H54 (cell line): ENCODE measurements at places on chromosomes 7 and 10.

- no peak for DNase-seq
These were observed 180.6 kb upstream of the CHRM2 start for GRCh38 chr7:136687693-136688322.

- no peak for DNase-seq
These were observed 292.4 kb downstream of the GATA3 start for GRCh38 chr10:8346861-8347260.

- DNase-seq, result no peak
These were observed 19.9 kb downstream of the SLC29A3 start for GRCh38 chr10:71338728-71339495.

DNA sequence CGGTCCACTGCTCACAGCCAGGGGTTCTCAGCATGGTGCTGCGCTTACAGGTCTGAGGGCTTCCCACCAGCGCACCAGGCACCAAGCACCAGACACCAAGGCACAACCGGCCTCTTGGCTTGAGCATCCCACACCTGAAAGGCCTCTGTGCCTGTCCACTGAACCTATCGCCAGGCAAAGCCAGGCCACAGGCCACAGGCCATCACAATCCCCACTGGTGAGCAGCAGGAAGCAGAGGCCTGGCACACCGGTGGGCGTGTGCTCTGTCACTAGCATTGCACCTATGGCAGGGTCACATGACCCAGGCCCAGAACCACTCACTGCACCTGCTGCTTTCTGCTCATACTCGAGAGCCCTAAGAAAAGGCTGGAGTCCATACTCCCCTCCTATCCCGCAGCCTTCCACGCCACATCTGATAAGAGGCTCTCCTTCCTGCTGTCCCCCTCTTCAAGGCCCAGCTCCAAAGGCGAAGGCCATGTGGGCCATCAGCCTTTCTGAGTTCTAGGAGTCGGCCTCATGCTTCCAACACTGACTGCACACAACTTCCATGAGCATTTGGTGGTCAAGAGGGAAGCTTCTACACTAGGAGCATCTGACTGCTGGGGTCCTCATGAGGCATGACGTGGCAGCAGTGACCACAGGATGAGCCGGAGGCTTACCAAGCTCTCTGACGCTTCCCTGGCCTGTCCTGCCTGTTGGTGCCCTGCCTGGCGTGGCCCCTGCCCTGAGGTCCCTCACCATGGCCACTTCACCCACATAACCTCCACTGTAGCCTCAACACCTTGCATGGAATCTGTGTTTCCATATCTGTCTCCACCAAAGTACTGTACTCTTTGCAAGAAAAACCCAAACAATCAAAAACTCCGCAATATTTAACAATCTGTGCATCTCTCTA lies 166.3 kb downstream of the TNS3 start:
- DNase-seq, result no peak

- no peak for DNase-seq
These were observed 6.1 kb downstream of the GPER1 start for GRCh38 chr7:1093916-1094508.

- DNase-seq, result no peak
These were observed 59.6 kb upstream of the EBF3 start for GRCh38 chr10:130023454-130024230.

DNA sequence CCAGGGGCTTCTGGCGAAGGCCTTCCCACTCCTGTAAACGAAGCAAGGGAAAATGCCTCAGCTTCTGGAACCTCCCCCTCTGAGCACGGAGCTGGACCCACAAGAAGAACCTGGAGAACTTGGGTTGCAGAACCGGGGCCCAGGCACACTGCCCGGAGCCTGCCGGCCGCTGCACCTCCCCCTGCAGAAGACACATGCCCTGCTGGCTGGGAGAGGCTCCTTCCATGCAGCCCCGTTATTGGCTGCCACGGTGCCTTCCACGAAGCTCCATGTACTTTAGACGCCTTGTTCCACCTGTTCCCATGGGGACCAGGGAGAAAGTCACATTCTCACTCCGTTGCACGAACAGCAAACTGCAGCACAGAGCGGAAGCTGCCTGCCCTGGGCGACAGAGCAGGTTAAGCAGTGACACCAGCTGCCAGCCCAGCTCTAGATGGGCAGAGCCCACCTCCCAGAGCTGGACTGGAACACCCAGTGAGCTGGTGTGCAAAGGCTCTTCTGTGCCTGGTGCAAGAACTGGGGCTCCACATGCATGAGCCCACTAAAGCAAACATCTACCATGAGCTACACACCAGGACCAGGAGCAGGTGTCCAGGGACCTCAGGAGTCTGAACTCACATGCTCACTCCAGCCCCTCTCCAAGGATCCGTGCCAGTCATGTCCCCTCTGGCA lies 70.1 kb downstream of the TNS3 start:
- DNase-seq, result no peak

- DNase-seq, result no peak
These were observed 7.6 kb upstream of the ARMS2 start for GRCh38 chr10:122446668-122447423.
